Activated naive CD4-positive, alpha-beta T cell treated with anti-CD3 and anti-CD28 coated beads, Interleukin-2, amount 50 U/mL, for 72 hours (primary cell): ENCODE measurements at places on chromosomes 5 and 9.

GRCh38 chr5:18984559-18985080, 1003.4 kb downstream of the CDH18 start:
- DNase-seq, result no peak

DNA sequence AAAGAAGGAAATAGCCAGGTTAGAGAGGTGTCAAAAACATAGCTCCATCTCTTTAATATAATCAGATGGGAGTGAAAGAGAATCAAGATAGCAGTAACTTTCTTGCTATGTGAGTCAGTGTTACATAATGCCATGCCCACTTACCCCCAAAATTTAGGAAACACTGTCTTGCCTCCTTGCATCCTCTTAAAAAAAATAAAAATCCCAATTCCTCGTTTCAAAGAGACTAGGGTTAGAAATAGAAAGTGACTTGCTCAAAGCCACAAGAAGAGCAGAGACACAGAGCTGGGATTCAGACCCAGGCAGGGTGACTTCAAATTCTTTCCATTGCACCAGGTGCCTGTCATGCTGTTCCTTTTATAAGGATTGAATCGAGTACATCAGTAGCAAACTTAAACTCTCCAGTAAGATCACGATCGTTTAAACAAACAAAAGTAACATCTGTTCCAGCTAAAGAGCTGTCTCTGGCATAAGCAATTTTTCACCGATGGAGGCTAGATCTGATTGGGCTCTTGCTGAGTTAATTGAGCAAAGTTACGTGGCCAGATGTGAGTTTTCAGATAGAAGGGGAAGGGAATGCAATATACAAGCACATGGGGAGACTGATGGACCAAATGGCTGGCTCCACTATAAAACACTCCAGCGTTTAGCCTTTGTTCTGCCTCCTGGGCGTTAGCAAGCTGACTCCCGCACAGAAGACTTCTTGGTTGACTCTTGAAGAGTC, 176.9 kb downstream of the PALM2AKAP2 start:
- no peak for DNase-seq

DNA sequence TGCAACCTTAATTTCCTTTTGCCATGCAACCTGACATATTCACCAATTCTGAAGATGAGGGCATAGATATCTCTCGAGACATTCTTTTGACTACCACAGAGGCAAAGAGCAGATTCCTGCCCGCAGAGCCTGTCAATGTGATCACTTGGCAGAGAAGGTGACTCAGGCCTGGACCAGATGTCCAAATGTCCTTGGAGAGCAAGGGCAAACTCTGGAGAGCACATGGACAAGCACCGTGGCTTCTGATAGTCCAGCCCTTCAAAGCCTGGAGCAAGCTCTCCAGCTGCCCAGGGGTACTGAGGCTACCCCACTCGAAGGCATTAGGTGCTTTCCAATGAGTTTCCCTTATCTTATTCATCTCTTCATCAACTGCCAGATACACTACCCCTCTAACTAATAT, 50.4 kb upstream of the ALDH1B1 start:
- no peak for DNase-seq

DNA sequence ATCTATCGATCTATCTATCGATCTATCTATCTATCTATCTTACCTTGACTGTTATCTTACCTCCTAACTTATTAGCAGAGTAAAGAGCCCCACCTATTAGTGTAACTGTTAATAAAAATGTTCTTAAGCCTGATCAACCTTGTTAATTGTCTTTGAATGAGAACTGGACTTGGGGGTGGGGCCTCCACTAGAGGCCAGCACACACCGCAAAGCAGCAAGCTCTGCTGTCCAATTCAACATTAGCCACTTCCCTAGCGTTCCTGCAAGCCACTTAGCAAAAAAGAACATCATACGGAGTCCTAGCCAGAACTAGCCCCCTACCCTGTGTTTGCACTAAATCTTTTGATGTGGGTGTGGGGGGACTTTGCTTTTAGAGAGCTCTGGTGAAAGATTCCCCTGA, 515.8 kb downstream of the KDM4C start:
- no peak for DNase-seq

DNA sequence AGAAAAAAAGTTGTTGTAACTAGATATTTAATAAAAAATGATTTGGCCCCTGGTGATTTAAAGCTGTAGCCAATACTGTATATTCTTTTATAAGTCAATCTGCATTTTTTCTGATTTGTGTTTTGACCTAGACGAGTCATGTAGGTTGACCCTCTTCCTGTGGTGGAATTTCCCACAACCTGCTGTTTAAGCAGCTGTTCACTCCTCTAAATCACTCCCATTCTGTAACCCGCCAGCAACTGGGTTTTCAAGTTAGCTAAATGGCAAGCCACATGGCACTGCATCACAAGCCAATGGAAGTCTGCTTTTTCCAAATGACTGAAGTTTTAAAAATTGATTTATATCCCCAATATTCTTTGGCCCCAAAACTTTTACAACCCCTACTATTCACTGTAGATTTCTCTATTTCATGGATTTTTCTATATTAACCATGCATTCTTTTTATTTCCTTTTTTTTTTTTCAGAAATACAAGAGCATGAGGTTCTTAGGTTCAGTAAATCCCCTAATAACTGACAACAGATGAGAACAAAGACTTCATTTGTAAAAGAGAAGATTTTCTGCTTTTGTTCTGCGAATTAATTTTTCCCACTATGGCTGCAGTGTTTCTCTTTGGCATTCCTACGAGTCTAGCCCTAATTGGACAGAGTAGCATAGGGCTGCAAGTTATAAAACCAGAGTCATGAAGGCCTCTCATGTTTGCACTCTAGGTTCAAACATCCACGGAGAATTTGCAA, 184.5 kb upstream of the TLE4 start:
- no peak for DNase-seq

- no peak for DNase-seq
Observed at GRCh38 chr5:7650755-7651154, 200.2 kb downstream of the CFAP90 start.

DNA sequence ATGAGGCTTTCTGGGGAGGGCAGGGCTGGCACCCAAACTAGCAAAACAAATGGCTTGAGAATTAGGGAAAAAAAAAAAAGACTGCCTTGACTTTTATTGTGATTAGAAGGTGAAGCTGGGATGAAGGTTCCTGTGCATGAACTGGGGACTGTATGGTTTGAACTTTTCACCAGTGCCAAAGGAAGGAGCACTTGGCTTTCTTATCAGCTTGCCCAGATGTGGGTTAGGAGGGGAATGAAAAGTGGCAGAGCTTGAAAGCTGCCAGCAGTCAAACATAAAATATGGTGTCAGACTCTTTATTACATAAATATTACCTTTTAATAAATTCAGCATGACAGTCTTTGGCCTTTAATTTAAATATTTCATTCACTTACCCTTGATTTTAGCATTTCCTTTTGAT, 182.5 kb downstream of the PSAT1 start:
- no peak for DNase-seq

DNA sequence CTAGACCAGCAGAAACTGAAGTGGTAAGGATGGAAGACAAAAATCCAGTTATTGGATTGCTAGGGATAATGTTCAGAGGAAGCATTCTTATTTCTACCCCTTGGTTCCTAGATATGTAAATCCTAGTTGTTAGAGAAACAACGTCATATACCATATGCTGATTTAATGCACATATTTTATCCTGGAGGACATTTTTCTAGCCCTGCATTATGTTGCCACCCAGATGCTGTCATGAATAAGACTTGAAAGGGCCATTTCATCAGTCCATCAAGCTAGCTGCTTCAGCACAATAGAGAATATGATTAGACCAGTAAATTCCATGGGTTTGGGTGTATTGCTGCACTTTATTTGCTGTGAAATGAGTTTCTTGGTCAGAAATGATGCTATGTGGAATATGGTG, 1736.4 kb downstream of the MAT2B start:
- DNase-seq, result no peak

GRCh38 chr9:18256568-18256967, 217.4 kb upstream of the ADAMTSL1 start:
- DNase-seq, result no peak

DNA sequence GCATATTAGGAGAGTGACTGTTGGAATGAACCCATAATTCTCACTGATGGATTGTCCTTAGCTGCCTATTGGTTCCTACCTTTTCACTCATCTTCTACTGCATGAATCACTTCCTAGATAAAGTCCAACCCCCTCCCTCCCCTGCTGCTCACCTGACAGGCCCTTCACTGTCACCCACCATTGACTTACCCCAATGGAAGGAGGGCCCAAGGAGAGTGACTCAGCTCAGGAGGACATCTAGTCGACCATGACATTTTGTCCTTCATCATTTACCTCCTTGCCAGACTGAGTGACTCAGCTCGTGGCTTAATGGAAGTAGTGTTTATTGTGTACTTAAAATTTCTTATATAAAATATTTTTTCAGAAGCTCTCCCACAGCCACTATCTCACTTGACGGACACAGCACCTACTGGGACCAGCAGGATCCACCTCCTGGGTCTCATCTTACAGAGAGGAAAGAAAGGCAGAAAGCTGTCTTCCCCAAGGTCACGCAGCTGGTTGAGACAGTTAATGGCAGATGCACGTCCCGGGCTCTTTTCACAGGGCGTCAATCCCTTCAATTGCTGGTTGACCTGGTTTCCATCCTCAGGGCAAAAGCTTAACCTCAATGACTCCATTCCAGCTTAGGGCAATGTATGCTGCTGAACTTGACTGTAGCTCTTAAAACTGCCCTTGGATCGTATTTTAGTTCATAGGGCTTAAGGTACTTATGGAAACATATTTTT, 142.3 kb downstream of the MARCHF11 start:
- no peak for DNase-seq

DNA sequence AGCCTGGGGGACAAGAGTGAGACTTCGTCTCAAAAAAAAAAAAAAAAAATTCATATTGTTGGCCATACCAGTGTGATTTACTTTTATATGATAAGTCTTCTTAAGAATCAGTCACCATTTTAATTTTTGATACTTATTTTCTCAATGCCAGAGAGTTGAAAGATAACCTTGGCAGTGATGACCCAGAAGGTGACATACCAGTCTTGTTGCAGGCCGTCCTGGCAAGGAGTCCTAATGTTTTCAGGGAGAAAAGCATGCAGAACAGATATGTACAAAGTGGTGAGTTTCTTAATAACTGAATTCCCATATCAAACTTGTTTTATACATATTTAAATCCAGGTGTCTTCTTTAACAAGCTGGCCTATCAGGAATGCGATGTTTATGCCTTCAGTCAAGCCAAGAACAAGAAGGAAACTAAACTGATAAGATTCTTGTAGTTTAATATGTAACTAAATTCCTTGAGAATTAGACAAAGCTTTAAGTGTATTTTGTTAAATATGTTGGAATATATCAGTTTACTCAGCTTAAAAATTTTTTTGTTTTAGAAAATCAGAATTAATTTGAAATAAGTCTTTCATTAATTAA, 81.5 kb downstream of the NIPBL start:
- no peak for DNase-seq

DNA sequence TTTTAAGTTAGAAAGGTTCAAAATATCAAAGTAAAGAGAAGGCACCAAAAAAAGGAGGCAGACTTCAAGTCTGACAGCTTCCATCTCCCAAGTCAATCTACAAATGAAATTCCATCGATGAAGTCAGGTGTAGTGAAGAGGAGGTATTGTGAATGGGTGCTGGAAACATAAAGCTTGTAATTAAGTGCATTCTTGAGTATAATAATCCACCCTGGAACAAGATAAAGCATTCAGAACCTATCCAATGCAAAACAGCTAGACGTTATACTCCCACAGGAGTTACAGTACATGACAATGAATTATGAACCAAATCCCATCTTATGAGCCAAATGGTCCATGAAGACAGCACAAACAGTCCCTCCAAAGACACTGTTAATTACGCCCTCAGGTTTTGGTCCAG, 22.3 kb downstream of the BNC2 start:
- no peak for DNase-seq

DNA sequence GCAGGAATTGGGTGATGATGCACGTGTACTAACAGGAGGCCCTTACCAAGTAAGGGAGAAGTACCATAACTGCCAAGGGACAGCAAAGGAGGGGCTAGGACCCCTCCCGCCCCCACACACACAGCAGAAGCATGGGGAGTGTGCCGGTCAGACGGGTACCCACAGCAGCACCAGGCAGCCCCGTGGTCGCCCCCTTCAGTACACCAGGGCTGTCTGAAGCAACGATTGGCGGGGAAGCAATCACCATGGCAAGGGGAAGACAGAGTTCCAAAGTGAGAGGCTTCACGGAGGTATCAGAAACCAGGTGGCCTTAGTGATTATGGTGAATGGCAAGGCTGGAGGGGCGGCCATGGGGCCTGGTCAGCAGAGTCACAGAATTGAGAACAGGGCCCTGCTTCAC, 72.2 kb downstream of the CAMSAP1 start:
- no peak for DNase-seq

GRCh38 chr5:13976867-13977830, 32.7 kb upstream of the DNAH5 start:
- DNase-seq, result no peak

DNA sequence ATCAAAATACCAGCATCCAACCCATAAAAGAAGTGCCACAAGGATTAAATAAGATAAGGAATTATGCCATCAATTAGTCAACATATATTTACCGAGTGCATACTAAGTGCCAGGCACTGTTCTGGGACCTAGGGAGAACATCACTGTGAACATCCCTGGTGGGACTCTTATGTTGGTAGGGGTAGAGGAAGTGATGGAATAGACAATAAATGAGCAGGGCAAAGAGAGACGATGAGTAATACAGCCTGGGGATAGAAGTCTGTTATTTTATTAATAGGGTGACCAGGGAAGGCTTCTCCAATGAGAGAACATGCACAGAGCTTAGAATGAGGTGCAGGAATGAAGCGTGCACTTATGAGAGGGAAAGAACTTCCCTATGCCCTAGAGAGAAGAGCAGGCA, 47.4 kb upstream of the VLDLR start:
- DNase-seq, result no peak

- DNase-seq, result no peak
Observed at GRCh38 chr5:32390819-32391591, 53.5 kb downstream of the ZFR start.
